ENCODE measurements at places on chromosomes 5 and 9.

- DNase-seq, result no peak
These were observed 6.5 kb downstream of the AMACR start for GRCh38 chr5:34001241-34001841.

DNA sequence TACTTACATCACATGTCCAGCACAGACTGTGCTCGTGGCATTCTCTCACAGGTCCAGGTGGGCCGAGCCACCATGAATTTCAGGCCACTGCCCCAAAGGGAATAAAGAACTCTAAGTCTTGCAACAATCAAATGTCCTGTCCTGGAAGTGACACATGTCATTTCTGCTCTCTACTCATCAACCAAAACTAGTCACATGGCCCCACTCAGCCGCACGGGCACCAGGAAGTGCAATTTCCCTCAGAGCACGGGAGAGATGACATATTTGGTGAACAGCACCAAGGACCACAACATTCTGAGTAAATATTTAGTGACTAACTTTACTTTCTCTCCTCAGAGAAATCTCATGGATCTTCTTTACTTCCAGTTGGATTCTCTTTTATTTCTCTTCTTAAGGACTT lies 131.1 kb upstream of the TUT7 start:
- DNase-seq, result no peak

DNA sequence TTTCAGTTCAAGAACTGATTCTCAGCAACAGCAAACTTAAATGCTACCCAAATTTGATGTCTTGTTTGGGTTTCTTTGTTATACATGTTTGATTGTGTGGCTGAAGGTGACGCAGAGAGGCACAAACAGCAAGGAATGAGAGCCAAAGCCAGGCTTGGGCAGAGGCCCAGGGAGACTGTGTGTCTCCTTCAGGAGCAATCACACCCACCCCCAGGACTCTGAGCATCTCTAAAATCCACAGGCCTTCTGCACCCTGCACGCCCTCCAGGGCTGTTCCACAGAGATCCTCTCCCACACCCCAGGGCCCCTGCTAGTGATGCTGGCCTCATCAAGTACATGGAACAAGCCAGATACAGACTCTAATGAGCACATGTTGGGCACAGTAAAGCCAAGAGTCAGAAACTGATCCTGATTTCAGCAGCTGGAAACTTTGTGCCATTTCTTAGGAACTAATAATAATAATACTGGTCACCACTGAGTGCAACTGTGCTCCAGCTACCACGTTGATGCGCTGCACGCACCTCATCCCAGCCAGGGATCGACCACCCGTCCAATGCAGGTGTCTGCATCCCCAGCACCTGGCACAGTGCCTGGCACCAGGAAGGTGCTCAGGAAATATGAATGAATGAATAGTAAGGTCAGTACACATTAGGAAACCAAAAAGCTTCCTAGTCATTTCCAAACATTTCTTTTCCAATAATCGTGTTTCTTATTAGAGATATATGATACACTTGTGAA lies 54.6 kb upstream of the TCF7 start:
- no peak for DNase-seq

DNA sequence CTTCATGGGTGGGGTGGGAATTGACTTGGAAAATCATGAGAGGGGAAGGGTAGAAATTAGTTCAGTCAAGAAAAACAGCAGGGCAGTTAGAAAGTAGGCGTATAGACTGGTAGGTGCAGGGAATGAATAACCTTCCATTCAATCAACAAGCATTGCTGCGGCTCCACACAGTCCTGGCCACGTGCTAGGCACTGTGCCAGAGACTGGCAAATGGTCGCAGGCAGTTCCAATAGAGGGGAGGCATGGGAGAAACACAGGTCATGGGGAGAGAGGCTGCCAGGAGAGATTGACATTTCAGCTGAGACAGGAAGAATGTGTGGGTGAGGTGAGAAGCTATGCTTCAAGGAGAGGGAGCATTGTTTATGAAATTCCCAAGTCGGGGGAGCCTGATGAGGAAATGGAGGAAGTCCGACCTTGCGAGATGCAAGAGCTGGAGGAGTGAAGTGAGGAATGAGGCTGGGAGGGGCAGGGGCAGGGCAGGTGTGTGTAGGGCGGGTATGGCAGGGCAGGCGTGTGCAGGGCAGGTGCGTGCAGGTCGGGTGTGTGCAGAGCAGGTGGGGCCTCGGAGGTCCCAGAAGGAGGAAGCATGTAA lies 54.4 kb upstream of the PPARGC1B start:
- DNase-seq, result no peak

- DNase-seq, result no peak
These were observed 379.6 kb downstream of the MLLT3 start for GRCh38 chr9:20242510-20243189.

- DNase-seq, result no peak
These were observed 38.7 kb downstream of the KCTD16 start for GRCh38 chr5:144209361-144209760.

GRCh38 chr9:105864248-105864898 lies 170.0 kb downstream of the TMEM38B start:
- no peak for DNase-seq

DNA sequence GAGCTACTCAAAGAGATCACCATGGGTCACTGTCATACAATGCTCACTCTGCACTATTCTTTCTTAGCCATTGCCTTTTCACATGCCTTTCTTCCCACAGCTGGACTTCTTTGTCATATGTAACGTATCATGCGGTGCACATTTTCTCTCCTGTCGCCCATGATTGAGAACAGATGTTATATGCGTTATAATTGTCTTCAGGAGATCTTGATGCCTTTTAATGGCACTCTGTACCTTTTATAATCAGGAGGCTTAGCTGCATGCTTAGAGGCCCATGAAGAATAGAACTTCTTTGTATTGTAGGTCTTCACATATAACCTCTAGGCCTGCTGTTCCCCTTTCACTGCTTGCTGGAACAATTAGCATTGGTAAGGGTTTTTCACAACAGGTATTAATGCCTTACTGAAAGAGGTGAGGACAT lies 436.1 kb downstream of the CDH10 start:
- DNase-seq, result no peak

DNA sequence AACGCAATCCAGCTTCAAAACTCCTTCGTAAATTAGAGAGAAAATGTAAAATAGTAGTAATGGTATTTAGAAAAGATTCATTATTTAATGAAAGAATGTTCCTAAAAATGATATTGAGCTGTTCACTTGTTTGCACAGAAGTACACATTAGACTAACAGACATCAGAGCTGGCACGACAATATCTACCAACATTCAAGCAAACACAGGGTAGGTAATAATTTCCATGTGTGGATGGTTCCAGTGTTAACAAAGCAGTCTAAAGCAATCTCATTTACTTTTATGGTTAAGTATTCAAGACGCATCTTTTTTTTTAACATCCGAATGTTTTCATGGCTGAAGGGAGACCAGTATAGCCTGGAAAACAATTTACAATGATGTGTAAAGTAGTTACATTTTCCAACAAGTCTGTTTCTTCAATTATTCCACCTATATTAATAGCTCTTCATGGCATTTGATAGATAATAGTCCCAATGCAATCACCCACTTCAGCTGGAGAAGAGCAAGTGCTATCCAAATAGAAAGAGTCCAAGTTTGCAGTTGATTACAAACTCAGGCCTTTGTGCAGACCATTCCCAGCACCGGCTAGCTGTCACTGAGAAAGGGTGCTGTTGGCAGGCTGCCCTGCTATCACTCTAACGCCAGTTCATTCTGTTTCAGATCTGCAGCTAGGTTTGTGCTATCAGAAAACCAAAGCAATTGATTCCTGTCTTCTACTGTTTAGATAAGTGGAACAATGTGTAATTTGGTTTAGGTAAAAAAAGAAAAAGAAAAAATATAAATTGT lies 458.8 kb downstream of the DTWD2 start:
- no peak for DNase-seq

DNA sequence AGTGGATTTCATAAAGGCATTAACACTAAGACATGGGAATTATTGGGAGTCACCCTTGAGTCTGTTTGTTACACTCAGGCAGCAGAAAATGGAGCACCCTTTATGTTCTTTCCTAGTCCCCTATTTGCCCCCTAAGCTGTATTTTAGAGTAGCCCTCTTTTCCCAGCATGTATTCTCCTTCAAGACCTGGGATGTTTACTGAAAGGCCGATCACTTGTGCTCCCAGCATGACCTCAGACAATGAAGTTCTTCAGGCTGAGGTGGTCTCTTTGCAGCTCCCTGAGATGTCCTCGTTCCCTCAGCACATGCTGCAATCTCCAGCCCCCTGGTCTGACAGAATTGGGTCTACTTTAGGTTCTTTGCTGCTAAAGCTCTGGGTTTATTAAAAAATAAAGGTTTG lies 169.7 kb downstream of the YTHDC2 start:
- DNase-seq, result no peak

DNA sequence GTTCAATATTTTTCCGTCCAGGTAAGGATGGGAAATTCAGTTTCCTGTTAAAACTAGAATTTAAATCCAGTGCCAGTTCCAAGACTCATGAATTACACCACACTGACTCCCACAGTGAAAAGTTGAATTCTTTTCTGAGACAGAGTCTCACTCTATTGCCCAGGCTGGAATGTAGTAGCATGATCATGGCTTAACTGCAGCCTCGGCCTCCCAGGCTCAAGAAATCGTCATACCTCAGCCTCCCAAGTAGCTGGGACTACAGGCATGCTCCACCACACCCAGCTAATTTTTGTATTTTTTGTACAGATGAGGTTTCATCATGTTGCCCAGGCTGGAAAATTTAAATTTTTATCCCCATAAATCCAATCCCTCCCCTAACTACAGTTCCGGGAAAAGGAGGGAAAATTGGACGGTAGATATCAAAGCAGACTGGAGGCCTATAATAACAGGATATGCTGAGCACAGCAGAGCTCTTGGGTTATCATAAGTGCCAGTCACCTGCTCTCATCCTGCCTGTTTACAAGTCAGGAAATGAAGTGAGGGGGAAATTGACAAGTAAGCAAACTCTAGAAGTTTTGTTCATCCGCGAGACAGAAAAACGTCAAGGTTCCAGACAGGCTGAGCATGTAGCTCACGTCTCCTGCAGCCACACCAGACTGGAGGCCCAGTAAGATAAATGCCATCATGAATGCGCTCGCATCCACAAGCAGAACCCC lies 105.7 kb downstream of the UGCG start:
- DNase-seq, result no peak

DNA sequence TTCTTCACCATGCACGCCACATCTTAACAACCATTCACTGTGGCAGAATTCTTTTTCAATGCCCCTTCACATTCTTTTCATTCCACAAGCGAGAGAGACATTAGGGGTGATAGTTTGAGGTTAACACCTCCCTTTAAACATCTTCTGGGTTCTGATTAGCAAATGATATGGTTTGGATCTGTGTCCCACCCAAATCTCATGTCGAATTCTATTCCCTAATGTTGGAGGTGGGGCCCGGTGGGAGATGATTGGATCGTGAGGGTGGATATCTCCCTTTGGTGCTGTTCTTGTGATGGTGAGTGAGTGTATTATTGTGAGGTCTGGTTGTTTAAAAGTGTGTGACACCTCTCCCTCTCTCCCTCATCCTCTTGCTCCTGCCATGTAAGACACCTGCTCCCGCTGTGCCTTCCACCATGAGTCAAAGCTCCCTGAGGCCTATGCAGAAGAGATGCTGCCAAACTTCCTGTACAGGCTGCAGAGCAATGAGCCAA lies 46.1 kb upstream of the RAI14 start:
- no peak for DNase-seq

- no peak for DNase-seq
These were observed 4.4 kb downstream of the TMED7 start for GRCh38 chr5:115621365-115621900.

DNA sequence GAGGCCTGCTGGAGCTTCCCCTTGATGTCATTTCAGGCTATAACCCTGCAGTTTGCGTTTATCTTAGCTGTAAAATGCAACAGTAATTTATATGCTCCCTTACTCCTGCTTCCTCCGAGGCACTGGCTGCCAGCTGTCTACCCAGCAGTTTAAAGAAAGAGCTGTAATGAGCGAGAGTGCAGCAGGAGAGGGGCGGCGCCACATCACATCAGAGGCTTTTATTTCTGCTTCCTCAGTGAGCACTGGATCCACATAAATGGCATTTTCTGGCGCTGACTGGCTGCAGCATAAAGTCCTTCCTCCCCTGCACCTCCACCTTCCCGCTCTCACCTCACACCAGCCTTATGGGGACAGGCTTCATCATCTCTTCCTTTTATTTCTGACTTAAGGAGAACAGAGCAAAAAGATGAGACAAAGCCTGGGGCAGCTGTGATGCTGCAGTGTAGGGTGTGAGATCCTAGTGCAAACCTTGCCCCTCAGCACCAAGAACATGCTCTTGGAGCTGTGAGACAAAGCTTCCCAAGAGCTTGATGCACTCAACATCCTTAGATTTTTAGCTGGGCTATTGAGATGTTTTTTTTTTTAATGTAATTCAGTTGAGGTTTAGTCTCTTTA lies 829.6 kb upstream of the ZNF608 start:
- no peak for DNase-seq

GRCh38 chr5:13498279-13498678 lies 446.2 kb downstream of the DNAH5 start:
- no peak for DNase-seq

- no peak for DNase-seq
These were observed 25.6 kb upstream of the ANKRD33B start for GRCh38 chr5:10538103-10538788.

DNA sequence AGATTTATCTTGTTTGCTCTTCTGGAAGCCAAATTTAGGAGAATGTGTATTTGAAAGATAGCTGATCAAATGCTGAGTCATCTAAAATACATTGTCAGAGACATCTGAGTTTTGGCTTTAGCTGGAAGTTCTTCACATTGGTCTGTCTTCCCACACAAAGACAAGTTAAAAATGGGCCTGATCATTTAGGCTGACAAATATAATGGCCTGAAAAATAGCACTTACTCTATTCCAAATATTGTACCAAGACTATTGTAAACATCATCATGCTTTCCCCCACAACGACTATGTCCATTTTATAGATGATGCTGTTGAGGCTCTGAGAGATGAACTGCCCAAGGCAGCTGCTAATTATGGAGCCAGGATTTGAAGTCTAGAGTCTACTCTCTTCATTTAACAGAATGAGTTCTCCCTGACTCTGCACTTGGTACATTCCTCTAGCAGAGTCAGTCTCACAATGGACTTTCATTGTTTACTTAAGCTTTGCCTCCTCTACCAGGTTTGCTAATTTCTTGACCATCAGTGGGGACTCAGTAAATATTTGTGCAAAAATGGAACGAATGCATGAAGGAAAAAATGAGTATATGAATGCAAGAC lies 619.4 kb upstream of the KLF4 start:
- DNase-seq, result no peak

DNA sequence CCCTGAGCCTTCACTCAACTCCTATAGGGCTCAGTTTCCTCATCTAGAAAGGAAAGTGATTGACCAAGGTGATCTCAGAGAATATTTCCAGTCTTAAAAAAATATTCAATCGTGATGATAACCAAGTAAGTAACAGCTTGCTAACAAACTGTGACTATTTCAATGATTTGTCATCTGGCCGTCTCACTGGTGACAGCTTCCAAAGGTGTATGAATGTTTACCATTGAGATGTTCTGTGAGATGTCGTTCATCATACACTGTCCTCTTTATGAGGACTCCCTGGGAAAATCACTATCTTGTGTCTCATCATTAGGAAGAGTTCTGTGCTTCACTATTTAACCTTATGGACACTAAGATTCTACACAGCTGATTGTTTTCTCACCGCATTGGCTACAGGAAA lies 75.7 kb downstream of the GLIS3 start:
- DNase-seq, result no peak
